ENCODE measurements at places on chromosomes 5 and 9. TPM values are rescaled to one million over a fixed set of nuclear protein-coding genes. Genes with fewer than 3 reads are reported as not detected.

Gene TMC1
- 0.27 TPM for total RNA-seq

Gene TAF11L10
- total RNA-seq, result not detected

Gene LOX
- 6.8 TPM for total RNA-seq

Gene DAB2IP
- total RNA-seq, result 60.3 TPM

Gene NRARP
- total RNA-seq, result 11.7 TPM

Gene GARIN3
- total RNA-seq, result not detected

Gene SYNPO
- total RNA-seq, result 829 TPM

DNA sequence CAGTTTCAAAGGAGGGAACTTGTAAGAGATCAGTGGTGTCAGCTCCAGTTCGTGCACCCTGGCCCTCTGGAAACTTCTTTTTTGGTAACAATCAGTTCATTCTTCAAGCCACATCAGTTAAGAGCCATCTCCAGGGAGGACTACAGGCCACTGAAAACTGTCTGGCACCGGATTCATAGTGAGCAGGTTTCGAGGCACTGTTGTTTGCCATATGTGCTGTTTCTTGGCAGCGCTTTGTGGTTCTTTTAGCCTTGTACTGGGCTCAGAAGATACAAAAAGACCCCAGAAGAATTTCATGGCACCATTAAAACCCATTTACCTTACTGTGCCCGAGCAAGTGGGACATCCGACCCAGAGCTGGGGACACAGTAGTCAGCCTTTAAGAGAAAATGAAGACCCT lies 68.5 kb downstream of the OTULIN start:
- DNase-seq, result no peak

DNA sequence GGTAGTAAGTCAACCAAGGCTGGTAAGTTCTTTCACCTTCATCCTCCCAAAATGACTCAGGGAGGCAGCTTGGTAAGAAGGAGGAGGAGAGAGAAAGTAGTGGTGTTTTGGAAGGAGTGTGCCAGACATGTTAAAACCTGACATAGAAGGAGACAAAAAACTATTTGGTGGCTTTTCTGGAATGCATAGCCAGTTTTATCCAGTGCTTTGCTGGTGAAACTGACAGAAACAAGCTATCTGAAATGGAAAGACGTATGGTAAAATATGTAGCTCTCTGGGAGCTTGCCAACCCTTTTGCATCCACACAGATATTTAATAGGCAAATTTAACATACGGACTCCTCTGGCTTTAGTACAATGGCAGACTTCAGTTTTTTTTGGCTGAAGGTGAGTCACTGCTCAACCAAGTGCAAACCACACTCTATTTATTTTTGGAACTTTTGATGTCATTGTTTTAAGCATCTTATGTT lies 45.4 kb downstream of the RAB14 start:
- DNase-seq, result no peak

- peak; percentile 39 for DNase-seq
Observed at GRCh38 chr5:943918-944620, 51.4 kb downstream of the TRIP13 start.

DNA sequence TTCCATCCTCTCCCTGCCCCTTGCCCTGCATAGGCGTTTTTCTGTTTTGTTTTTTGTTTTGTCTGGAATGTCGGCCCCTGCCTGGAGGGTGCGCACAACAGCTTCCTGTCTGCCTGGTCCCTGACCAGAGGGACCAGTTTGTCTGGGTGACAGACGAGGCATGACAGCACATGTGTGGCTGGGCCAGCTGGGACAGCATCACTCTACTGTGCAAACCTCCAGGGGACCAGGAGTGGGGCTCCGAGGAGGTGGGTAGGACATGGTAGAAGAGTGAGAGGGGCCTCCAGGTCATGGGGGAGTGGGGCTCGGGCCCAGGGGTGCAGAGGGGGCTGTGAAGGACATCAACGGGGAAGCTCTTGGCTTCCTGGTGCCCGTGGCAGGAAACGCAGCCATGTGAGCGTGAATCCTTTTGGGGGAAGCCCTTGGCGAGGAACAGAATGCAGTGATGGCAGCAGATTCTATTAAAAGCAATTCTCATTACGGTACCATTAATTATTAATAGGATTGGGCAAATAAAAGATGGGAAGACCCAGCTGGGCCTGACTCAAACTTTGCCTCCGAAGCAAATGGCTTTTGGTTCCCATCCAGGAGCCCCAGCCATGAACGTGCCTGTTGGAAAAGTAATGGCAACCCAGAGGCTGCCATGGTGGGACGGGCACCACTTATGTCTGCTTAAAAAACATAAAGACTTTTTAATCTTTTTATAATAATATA lies 184.4 kb upstream of the IER5L start:
- no peak for DNase-seq

GRCh38 chr5:77806213-77806843 lies 30.2 kb upstream of the TBCA start:
- DNase-seq, result no peak

DNA sequence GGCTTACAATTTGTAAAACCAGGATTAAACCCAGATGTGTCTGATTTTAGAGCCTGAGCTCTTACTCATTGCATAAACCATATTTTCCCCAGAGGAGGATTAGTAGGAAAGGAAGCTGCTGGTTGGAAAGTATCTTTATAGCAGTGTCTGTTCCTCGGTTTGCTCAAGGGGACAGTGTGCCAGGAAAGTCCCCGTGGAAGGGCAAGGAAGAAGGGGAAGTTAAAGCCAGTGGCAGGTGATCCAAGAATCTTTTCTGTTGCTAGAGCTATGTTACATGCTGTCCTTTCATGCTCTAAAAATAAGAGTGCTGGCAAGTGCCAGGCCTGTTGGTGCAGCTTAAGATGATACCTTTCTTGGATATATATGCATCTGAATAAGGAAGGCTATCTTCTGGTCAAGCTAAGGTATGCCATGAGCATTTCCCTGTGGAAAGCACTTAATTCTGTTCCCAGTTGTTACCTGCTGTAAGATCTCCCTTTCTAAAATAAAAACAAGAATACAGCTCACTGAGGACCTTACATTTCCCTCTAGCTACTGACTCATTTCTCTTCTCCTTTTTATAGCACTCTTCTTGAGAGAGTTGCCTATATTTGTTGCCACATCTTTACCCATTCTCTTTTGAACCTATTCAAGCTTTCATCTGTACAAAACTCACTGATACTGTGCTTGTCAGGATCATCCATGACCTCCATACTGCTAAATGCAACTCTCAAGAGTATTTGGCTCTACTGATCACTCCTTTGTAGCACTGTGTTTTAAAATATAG lies 8.0 kb downstream of the PDCD1LG2 start:
- DNase-seq, result no peak

DNA sequence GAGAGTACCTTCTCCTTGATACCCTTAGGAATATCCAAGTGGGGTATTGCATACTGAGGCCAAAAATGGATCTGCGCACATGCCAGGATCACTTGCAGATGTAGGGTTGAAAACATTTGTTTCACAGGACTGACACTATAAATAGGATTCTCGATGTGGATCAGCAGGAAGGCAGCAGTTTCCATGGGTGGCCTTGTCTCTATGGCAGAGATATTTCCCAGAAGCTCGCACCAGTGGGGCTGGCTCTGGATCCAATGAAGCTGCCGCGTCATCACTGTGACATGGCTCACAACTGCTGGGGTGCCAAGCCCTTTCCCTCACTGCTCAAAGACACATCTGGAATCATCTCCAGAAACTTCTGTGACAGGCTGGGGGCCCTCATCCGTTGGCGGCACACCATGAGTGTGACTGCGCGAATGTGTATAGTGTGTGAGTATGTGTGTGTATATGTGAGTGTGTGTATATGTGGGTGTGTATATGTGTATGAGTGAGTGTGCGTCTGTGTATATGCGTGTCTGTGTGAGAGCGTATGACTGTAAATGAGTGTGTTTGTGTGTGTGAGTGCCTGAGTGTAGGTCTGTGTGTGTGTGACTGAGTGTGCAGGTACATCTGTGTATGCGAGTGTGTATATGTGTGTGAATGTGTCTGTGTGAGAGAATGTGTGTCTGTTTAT lies 182.5 kb downstream of the GAS1 start:
- no peak for DNase-seq

GRCh38 chr5:8060235-8060952 lies 191.4 kb downstream of the MTRR start:
- no peak for DNase-seq

DNA sequence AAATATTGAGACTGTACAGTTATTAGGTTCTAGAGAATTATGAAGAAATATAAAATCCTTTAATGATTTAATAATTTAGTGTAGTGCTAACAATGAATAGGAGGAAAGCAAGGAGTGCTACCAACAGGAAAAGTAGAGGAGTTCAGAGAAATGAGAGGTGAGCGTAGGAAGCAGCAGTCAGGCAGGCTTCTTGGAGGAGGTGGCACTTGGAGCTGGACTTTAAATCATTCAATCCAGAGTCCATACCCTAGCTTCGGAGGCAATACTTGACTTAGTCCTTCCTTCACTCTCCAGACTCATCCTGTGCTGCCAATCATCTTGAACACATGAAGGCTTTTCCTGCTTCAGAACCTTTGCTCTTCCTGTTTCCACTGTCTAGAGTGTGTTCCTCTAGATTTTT lies 254.3 kb downstream of the GRIA1 start:
- DNase-seq, result no peak

DNA sequence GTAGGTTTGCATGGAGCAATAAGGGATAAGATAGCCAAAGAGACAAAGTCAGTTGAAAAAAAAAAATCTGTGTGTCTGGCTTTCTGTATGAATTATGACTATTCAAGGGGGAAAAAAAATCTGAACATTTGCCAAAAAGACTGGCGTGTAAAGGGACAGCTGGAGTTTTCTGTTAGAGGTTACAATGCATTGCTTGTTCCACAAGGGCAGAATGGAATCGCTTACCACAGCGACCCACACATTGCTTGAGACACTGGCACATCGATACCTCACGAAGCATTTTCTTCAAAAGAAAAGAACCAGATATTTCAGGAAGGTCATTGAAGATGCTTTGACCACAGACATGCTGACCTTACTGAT lies 327.8 kb downstream of the TMEM167A start:
- DNase-seq, result no peak

DNA sequence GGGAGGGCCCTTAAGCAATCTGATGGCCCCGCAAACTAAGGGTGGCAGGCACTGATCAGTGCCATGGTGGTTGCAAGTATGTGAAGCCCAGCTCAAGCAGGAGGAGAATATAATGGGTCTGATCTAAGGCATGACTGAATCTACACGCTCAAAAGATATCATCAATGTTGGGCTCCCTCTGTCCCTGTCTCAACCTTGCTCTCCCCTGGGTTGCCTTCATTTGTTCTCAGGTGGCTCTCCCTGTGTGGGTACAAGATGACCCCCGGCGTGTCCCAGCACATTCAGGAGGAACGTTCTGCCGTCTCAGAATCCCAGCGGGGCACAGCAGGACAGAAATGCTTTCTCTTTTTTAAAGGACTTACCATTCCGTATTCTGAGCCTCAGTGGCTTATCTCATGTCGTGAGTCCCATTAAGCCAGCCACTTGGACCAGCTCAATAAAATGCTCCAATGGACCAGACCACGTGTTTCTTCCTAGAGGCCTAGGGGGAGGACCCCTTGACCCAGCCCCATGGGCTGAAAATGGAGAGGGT lies 12.0 kb upstream of the RNF130 start:
- no peak for DNase-seq

- no peak for DNase-seq
Observed at GRCh38 chr5:111935835-111936234, 178.8 kb upstream of the NREP start.

DNA sequence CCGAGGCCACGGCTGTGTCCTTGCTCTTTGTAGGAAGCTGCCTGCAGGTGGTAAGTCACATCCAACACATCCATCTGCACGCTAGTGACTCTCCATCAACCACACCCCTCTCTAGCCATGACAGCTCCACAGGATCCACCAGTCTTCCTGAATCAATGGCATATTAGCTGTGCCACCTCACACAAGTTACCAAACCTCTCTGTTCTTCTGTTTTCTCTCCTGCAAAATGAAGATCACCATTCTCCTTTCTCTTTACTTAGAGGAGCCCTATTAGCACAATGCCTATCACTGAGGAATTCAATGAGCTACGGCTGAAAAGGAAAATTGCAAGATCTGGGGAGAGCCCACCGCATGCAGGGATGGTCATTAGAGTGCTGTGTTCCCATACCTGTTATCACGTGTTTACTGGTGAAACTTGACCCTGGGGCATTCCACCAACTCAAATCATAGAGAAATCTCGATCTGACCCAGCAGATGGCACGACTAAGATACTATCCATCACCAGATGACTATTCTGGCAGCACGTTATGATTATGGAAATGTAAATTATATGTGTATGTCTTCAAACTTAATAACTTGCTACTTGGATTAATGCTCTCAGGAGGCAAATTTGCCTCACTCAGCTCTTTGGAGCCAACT lies 20.9 kb downstream of the WHRN start:
- DNase-seq, result no peak

DNA sequence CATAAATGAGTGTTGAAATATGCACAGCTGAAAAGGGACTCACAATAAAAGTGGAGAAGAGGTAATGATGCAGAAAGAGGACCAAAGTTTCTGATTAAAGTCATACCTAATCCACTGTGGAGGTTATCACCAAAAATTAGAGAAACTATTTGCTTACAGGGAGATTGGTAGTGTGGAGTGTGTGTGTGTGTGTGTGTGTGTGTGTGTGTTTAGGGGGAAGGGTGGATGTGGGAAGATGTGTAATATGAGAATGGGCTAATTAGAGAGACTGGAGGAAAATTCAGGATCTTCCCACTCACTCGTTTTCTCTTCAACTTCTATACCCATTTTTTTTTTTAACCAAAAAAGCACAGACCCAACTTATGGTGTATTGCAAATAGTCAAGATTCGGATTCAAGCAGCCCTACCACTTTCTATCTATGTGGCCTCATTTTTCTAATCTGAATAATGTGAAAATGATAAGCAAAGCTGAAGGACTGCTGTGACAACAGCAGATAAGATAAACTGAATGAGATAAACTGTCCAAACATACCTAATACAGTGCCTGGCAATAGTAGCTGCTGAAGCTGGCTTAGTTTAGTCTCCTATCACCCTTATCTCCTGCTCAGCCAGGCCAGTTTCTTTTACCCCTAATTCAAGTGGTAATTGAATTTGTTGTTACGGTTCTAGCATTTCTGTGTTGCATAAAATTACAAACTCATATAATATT lies 501.1 kb downstream of the KDM4C start:
- no peak for DNase-seq

GRCh38 chr5:10700516-10700915 lies 60.5 kb downstream of the DAP start:
- DNase-seq, result no peak

GRCh38 chr5:82384034-82384750 lies 106.0 kb upstream of the RPS23 start:
- no peak for DNase-seq

- DNase-seq, result no peak
Observed at GRCh38 chr5:4306057-4306456, 710.4 kb downstream of the IRX1 start.

- no peak for DNase-seq
Observed at GRCh38 chr9:8315211-8315610, 515.6 kb upstream of the DMAC1 start.

- no peak for DNase-seq
Observed at GRCh38 chr5:122500245-122501088, 188.4 kb downstream of the SNCAIP start.

Data from cardiac septum (tissue), 1 donor.